ENCODE measurements at places on chromosomes 5 and 9.

DNA sequence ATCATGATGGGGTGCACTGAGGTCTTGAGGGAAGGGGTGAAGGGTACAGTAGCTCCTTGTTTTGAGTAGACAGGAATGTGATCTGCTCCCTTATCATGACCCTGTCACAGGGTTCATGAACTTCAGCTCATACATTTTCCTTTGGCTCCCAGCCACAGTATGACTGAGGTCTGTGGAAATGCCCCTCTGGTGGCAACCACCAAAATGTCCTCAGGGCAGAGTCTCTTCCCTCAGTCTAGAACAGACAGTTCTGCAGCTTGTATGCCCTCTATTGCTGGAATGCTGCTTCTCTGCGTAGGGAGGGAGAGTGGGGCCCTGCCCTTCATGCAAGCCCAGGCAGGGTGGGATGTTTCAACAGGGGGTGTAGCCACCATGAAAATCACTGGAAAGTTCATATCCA lies 53.8 kb upstream of the SNCAIP start:
- no peak for DNase-seq

GRCh38 chr5:61878471-61878870 lies 427.5 kb upstream of the KIF2A start:
- DNase-seq, result no peak

- DNase-seq, result no peak
Observed at GRCh38 chr5:154221371-154221896, 30.9 kb downstream of the GALNT10 start.

DNA sequence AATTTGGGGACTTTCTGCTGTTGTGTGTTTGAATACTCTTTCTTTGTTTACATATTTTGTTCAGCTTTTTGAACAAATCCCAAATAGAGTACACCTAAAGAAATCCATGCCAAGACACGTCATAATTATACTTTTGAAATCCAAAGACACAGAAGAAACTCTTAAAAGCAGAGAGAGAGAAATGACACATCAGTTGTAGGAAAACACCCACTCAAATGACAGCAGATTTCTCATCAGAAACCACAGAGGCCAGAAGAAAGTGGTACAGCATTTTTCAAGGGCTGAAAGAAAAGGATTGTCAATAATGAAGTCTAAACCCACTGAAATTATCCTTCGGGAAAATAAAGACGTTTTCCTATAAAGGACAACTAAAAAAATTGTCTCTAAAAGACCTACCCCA lies 378.6 kb downstream of the GADD45G start:
- no peak for DNase-seq

DNA sequence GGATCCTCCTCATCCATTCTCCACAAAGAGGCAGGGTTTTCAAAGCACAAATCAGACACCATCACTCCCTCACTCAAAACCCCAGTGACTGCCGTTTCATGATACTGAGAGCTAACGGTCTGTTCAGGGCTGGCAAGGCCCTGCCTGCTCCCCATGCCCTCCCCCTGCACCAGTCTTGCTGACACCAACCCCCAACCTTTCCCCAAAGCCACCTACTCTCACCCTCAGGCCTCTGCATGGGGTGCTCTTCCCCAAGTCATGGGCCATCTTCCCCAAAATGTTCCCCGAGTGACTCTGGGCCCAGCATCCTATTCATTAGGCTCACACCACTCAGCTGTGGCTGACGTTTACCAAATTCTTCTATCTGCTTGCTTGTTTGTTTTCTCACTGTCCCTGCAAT lies 21.7 kb upstream of the OLFM1 start:
- DNase-seq, result no peak

GRCh38 chr5:98940581-98940980 lies 11.8 kb upstream of the CHD1 start:
- DNase-seq, result no peak

GRCh38 chr5:180858586-180858985 lies 2.5 kb downstream of the ZFP62 start:
- no peak for DNase-seq

DNA sequence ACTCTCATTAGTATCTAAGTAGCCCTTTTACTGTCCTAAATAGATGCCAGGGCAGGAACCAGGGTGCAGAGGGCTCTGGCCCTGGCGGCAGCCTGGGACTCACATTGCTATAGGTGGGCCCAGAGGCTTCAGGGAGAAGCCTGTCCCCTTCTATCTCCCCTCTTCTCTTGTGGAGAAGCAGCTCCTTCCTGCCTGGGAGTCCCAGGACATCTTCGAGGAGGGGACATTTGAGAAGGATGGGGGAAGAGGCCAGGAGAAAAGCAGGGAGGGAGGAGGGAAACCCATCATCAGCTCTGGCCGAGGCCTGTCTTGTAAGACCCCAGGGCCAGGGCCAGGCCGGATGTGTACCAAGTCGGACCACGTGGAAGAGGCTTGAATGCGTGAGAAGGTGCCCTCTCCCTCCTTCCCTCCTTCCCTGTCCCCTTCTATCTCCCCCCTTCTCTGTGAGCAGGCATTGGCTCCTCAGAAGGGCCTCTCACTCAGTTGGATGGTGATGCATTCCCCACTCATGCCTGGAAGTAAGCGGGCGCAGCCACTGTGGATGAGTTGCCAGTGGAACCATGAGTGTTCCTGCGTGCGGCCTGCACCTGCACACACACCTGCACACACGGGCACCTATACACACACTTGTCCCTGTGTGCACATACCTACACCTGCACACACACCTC lies 20.7 kb upstream of the LPCAT1 start:
- no peak for DNase-seq

DNA sequence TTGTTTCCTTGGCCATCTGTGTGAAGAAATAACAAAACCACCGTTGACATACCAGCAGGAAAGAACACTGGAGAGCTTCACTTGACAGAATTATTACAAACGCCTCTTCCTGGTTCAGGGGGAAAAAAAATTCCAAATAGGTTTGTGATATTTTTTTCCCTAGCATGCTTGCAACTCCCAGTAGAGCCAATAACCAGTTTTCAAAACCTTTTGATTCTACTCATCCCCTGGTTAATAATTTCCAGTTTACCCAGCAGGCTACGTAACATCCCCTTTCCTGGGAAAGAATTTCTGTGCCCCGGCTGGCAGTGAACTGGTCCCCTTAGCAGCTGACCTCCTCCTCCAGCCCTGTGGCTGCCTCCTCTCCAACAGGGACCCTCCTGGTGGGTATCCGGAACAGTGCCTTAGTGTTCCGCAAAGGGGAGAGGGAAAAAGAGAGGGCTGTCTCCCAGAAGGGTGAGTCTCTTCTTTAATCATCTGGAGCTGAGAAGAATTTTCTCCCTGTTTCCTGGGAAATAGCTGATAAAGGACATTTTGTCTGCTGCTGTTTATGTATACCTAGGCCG lies 72.8 kb upstream of the BOD1 start:
- DNase-seq, result no peak

GRCh38 chr9:125902214-125902613 lies 155.0 kb downstream of the PBX3 start:
- no peak for DNase-seq

DNA sequence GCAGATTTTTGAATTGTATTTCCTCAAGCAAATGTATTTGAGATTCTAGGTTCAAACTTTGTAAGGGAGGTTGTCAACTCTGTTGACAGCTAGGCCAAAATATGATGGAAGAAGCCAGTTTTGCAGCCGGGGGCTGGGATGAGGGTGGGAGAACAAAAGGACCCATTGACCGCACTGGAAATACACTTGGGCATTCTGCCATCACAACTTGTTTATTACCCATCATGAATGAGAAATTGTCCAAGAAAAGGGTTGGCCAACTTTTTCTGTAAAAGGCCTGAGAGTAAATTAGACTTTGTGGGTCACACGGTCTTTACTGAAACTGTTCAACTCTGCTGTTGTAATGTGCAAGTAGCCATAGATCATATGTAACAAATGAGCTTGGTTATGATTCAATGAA lies 221.3 kb upstream of the KLF9 start:
- no peak for DNase-seq

Measured in NCI-H187 (cell line).